NCI-H226 (cell line): ENCODE measurements at places on chromosomes 12 and 14.

DNA sequence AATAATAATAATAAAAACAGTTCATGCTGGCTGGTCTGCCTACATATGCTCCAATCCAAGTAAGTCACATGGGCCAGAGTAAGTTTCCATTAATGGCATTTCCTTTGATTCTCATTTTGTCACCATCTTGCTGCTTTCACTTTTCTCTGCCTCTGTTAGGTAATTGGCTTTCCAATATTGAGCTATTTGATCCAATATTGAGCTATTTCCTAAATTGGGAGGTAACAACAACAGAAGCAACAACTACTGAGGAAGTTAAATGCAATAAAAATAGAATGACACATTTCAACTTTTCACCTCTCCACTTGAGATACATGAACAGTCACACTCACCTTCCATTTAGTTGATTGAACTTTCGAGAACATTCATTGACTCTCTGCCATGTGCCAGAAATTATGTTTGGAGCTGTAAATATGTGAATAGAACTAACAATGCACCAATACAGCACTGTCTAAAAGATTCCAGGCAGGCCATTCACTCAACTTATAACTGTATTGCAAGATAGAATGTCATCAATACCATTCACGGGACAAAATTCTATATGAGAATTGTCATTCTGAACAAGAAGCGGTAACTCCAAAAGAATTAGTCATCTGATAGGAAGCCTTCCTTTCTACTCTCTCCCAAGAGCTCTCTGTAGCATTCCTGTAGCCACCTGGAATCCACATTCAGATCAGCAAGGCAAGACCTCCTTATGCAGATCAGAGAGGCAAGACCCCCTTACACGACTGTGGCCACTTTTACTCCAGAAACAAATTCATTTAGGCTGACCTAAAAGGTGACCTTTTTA lies 136.4 kb downstream of the PHLDA1 start:
- no peak for DNase-seq

- no peak for DNase-seq
Observed at GRCh38 chr12:32828120-32828519, 68.5 kb downstream of the PKP2 start.

DNA sequence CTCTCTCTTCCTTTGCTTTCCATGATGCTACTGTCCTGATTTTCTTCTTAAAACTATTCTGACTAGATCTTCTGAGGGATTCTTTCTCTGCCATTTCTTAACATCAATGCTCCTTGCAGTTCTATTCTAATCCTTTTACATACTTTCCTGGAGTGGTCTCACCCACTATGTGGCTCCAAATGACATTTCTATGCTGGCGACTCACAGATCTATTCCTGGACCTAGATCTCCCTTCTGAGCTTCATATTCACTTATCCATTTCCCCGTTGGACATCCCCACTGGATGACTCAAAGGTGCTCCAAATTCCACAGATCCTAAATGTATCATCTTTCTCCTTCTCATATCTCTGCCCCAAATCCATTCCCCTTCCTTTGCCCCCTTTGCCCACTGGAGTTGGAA lies 4.1 kb downstream of the TEP1 start:
- DNase-seq = no peak

DNA sequence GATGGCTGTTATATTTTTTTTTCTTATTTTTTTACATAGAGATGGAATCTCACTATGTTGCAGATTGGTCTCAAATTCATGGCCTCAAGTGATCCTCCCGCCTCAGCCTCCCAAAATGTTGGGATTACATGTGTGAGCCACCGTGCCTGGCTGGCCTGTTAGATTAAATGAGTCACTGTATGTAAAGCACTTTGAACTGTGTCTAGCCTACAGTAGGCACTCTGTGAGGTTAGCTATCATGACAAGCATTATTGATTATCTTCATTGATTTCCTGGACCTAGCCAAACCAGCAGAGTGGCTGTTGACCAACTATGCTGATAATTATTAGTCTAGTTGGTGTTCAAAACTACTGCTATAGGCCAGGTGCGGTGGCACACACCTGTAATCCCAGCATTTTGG lies 42.6 kb downstream of the ARF6 start:
- no peak for DNase-seq

GRCh38 chr12:107801150-107801549 lies 26.6 kb downstream of the ASCL4 start:
- no peak for DNase-seq

GRCh38 chr12:100197486-100197885 lies 3.1 kb upstream of the ACTR6 start:
- no peak for DNase-seq

- no peak for DNase-seq
Observed at GRCh38 chr14:33029511-33029910, 90.8 kb downstream of the NPAS3 start.
